Calu3 (cell line): ENCODE measurements at places on chromosomes 2 and 18. TPM values are rescaled to one million over a fixed set of nuclear protein-coding genes. Genes with fewer than 3 reads are reported as not detected.

CXCR2 gene
- not detected in 2 replicates for total RNA-seq

RALB gene
- total RNA-seq: 40.2 and 41.3 TPM in 2 replicates

GRCh38 chr18:45774065-45774521 is 50.1 kb downstream of the SLC14A1 start:
- DNase-seq: no peak

RPIA gene
- total RNA-seq: 23.3 and 23.8 TPM in 2 replicates

CPO gene
- total RNA-seq: 0.40 TPM in 1 of 2 replicates, not detected in the other

GRCh38 chr2:95062242-95063085 is 37.0 kb downstream of the MAL start:
- no peak for DNase-seq

- no peak for DNase-seq
These were observed 75.8 kb downstream of the ASAP2 start for GRCh38 chr2:9282128-9283112.

DAW1 gene
- total RNA-seq: 2.4 and 3.2 TPM in 2 replicates

PROC gene
- total RNA-seq: 0.59 TPM in 1 of 2 replicates, not detected in the other
